ENCODE measurements at places on chromosomes 6 and 20.

DNA sequence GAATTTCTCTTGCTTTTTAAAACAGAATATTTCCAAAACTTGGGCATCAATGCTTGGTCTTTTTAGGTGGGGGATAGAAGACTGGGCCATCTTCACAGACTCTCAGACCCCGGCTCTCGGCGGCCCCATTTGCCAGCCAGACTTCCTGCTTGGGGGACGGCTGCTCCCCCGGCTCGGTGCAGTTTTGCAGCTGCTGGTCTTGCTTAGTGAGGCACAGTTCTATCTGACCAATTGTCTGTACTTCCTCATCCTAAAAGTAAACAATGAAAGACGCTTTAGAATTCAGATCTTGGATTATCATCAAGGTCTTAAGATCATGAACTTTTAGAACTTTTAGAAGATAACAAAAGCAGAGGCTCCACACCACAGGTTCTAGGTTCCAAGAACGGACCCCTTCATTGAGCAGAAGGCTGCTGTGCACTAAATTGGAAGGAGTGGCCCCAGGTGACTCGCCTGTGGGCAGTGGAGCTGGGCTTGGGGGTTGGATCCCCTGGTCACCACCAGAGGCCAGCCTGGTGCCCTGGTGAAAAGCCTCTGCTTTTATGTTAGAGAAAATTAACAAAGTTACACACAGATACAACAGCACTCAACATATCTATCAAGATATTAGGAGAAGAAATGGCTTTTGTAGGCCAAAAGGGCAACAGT is 26.7 kb downstream of the RNASET2 start:
- DNase-seq, result no peak

GRCh38 chr6:2990248-2990931 is 9.3 kb upstream of the NQO2 start:
- peak; percentile 26 for DNase-seq

DNA sequence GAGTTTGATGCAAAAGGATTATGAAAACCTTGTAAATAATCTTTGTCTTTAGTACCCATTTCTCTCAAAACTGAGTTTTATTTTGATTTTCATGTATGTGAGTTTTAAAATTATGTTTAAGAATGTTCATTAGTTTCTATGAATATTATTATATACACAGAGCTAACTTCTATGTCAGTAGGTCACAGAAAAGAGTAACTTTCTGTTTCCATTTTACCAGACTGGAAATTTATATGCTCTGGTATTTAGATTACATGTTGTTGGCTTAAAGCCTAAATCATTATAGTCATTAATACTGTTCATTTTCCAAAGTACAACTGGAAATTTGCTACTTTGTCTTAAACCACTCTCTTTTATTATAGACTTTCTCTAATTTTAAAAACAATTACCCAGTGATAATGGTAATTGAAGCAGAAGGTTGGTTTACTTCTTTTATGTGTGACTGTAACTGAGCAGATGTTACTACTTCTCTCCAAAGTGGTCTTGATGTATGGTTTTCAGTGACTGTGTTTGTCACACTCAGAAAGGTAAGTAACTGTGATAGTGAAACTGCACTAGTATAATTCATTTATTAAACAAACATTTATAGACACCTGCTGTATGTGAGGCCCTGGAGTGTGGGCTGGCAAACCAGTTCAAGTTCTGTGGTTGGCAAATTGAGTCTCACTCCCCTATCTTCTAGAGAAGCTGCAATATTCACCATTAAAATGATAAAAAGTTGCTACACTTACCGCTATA is 13.2 kb downstream of the CRYBG1 start:
- DNase-seq, result no peak

DNA sequence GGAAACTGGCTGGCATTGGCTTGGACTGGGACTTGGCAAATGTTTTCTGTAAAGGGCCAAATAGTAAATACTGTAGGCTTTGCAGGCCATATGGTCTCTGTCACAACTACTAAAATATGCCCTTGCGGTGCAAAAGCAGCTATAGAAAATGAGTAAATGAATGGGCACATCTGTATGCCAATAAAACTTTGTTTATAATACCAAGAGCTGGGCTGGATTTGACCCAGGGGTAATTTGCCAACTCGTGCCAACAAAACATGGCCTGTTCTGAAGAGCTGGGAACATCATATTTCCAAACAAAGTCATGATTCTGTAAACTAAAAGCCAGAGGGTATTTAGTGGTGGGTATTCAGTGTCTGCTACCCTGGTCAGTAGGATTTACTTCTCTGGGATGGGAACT is 320.1 kb upstream of the SOX4 start:
- no peak for DNase-seq

GRCh38 chr20:59591061-59591460 is 13.3 kb upstream of the PHACTR3 start:
- DNase-seq, result no peak

- DNase-seq, result peak; percentile 35
These were observed 995 bp downstream of the STK4 start for GRCh38 chr20:44967207-44967807.

DNA sequence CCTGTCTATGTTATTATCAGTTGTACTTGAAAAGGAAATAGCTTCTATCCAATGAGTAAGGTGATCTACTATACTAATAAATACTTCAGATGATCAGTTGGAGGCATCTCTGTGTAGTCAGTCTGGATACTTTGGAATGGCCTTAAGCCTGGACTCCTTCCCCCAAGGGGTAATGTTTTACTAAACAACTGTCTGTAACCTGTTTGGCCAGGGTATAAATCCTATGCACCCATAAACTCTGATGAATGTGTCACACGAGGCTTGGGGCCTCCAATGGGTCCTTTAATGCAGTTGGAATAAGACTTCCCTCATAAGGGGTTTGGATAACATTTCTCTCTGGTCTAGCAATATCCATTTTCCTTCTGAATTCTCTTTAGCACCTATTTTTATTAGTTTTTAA is 19.5 kb upstream of the SLC52A3 start:
- DNase-seq, result no peak

DNA sequence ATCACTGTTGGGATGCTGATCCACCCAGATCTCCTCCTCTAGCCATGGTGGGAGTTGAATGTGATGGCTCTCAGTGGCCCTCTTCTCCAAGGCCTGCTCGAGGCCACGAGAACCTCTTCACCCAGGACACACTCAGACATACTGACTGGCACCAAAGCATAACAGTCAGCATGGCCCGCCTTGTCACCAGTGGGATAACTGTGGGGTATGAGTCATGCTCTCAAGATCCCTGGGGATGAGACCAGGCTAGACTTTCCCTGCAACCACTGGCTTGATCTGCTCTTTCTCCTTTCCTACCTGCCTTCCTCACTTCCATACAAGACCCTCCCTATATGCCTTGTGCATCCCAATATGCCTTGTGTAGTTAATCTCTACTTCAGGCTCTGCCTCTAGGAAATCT is 66.8 kb downstream of the RIN2 start:
- DNase-seq, result peak; percentile 44

DNA sequence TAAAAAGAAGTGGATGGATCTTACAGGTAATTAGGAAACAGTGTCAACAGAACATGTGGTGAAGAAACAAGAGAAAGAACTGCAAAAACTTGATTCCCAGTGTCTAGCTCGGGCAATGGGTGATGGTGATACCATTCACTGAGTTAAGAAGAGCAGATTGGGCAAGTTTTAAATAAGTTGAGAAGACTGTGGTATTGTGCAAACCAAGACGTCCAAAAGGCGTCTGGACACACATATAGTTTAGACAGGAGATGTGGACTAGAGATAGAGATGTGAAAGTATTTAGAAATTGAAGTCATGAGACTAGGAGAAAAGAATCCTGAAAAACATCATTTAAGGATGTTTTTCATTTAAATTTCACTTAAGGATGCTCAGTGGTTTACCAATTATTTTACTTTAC is 53.9 kb downstream of the CDK19 start:
- no peak for DNase-seq

DNA sequence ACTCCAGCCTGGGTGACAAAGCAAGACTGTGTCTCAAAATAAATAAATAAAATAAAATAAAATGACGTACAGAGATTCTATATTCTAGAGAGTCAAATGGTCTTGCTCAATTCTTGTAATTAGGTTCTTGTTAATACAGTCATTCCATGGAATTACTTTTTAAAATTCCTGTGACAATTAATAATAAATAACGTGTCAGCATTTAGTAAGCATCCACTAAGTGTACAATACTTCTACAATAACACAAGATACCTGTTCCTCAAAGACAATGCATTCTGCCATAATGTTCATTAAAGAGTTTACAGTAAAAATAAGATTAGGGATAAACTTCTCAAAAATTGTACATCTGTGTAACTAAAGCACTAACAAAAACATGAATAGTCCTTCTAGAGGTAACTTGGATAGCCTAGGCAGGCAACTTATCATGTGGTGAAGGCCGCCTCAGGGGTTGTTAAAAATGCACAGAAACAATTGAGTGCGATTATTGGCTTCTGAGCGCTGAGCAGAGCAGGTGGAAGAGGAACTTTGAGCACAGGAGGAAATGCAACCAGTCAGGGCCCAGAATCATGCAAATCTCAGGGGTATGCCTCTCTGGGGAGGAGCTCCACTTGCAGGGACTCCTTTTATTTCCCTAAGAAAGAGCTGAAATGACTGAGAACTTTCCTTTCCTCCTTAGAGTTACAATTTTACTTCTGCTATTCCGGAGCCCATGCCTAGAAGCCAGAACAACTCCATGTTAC is 37.1 kb downstream of the QRSL1 start:
- DNase-seq, result no peak

DNA sequence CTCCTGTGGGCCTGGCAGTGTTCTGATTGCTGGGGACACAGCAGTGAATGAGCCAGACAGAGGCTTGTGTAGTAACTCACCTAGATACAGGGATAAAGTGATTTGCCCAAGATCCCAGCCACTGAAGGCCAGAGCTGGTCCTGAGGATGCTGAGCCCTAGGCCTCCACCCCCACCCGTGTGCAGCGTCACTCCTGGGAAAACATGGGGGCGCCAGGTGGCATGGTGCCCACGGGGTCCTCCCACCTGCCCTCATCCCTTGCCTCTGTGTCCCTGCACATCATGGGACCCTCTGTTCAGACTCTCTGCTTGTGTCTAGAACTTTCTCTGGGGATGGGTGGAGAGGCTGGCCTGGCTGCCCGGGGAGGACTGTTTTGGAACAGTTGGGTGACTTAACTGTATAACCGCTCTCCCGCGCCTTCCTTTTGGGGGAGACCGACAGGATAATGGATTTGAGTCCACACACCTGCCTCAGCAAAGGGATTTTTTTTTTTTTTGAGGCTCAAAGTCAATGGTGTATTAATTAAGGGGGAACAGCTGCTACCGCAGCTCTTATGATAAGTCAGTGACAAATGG is 19.6 kb downstream of the LEMD2 start:
- DNase-seq, result no peak

DNA sequence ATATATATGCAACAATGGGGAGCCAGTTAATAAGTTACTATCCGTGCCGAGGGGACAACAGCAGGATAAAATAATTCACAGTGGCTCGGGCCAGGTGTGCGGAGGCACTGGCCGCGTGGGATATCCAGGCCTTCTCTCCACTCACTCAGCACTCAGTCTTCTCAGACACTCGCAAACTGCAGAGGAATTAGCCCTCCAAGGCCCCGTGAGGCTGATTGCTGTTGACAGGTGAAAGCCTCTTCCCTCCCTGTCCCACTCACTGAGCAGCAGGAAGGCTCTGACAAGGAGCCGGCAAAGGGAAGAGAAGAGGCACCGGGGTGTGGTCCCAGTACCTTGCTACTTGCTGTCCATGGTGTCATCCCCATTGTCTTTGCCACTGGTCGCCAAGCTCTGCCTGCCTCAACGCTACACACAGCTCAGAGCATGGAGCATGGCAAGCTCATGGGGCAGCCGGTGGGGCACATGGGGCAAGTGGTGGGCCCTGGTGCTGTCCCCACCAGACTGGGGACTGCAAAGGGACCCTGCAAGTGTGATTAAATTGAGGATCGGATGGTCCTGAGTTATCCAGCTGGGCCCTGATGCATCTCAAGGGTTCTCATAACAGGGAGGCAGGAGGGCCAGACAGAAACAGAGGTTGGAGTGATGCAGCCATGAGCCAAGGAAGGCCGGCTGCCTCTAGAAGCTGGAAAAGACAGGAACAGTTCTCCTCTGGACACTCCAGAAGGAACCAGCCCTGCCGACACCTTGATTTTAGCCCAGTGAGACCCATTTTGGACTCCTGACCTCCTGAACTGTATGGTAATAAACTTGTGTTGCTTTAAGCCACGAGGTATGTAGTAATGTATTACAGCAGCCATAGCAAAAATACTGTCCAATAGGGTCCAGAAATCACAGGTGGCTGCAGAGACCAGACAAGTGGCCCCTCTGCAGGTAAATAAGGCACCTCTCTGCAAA is 119.7 kb downstream of the PSMB1 start:
- no peak for DNase-seq

GRCh38 chr6:39200498-39201020 is 28.7 kb downstream of the KCNK5 start:
- no peak for DNase-seq

- no peak for DNase-seq
These were observed 428.4 kb upstream of the MARCKS start for GRCh38 chr6:113428702-113429101.

DNA sequence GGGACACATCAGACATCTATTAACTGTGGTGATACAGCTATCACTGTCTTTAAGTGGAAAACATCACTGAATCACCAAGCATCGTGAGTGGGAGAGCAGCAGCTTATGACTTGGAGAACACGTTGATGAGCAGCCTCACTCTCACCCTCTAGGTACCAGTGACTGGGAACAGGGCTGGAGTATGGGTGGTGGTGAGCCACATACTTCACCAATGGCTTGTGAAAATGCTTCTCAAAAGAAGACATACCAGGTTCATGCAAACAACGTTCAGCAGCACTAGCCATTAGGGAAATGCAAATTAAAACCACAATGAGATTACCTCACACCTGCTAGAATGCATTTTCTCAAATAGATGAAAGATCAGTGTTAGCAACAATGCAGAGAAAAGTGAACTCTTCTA is 25.3 kb downstream of the SNX5 start:
- DNase-seq, result no peak

- no peak for DNase-seq
These were observed 569.9 kb downstream of the CDH26 start for GRCh38 chr20:60528141-60528540.

DNA sequence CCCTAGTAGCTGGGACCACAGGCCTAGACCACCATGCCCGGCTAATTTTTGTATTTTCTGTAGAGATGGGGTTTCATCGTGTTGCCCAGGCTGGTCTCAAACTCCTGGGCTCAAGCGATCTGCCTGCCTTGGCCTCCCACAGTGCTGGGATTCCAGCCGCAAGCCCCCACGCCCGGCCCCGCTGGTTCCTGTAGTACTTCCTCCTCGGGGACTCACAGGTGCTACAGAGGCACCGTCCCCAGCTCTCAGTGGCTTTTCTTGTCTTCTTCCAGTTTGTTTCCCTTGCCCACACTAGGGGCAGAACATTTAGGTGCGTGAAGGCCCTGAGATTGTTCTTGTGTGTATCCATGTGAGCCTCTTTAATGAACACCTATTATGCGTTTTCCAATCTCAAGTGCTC is 773 bp upstream of the ZBP1 start:
- DNase-seq, result no peak

Data from fibroblast of mammary gland (primary cell).